SJSA1 (cell line): ENCODE measurements at places on chromosomes 13 and 19. TPM values are rescaled to one million over a fixed set of nuclear protein-coding genes. Genes with fewer than 3 reads are reported as not detected.

- no peak for DNase-seq
These were observed 24.5 kb upstream of the CXCL17 start for GRCh38 chr19:42467183-42467760.

GRCh38 chr13:52712385-52712784, 27.2 kb downstream of the CNMD start:
- DNase-seq = no peak

GRCh38 chr13:36820222-36820621, 1.2 kb downstream of the RFXAP start:
- DNase-seq = no peak

GRCh38 chr13:50760751-50761150, 82.7 kb downstream of the DLEU7 start:
- no peak for DNase-seq

The SRRM5 gene
- not detected in 2 replicates for total RNA-seq

GRCh38 chr13:99542788-99543406, 41.6 kb downstream of the TM9SF2 start:
- no peak for DNase-seq

The ADPRHL1 gene
- total RNA-seq = 6.3 and 10.5 TPM in 2 replicates

- DNase-seq = no peak
These were observed 369.9 kb downstream of the PCDH9 start for GRCh38 chr13:66859934-66860877.

DNA sequence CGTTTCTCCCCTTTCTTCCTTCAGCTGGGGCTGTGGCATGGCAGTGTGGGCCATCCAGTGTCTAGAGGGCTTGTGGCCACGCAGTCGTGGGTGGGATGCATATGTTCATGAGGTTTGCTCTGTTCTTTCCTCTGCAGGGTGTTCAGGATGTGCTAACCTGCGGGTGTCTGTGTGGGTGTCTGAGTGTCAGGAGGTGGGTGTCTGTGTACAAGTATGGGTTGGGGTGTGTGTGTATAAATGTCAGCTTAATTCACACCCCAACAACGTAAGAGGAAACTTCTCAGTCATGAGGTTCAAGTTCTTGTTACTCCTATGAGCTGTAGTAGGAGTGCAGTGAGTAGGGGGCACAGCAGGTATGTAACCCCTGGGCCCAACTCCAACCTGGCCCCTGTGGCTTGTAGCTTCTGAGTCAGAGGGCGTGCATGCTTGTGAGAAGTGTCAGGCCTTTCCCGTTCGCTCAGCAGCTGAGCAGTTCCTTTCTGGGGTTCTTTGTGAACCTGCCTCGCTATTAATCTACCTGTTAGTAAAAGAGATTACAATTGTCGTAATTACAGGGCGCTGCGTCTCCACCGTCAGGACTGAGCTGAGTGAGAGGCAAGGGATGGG, 49.1 kb downstream of the NFIX start:
- DNase-seq = no peak

GRCh38 chr19:10201176-10201575, 6.4 kb upstream of the DNMT1 start:
- no peak for DNase-seq

- DNase-seq = peak; percentile 88
These were observed 1.1 kb downstream of the NAXD start for GRCh38 chr13:110616103-110617101.

DNA sequence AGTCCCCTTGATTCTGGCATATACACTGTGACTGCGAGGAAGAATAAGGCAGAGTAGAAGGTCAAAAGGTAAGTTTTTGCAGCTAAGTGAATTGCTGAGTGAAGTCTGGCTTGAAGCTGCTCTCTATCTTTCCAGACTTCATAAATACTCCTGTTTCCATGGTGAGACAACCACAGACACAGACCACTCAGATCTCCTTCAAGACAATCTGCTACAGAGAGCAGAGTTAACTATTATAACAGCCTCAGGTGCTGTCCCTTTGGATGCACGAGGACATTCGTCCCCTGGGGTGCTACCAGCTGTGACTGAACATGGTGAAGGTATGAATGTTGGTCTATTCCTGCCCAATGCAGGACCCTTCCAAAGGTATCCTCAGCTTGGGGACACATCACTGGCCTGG, 104.0 kb downstream of the MYCBP2 start:
- DNase-seq = no peak

GRCh38 chr13:110244071-110244830, 62.7 kb downstream of the COL4A1 start:
- no peak for DNase-seq

DNA sequence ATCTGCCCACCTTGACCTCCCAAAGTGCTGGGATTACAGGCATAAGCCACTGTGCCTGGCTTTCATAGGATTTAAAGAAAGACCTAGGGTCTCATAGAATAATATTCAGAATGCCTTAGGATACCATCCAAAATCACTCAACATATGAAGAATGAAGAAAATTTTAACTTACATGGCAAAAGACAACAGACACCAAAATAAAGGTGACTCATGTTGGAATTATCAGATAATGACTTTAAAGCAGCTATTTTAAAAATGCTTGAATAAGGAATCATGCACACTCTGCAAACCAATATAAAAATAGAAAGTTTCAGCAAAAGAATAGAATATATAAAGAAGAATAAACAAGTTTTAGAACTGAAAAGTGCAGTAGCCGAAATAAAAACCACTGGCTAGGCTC, 29.3 kb downstream of the ZNF566 start:
- no peak for DNase-seq

The TBC1D17 gene
- 2.2 and 3.9 TPM in 2 replicates for total RNA-seq

The ELOF1 gene
- total RNA-seq = 52.7 and 61.6 TPM in 2 replicates

- DNase-seq = no peak
These were observed 850 bp upstream of the KLK11 start for GRCh38 chr19:51027126-51027806.

DNA sequence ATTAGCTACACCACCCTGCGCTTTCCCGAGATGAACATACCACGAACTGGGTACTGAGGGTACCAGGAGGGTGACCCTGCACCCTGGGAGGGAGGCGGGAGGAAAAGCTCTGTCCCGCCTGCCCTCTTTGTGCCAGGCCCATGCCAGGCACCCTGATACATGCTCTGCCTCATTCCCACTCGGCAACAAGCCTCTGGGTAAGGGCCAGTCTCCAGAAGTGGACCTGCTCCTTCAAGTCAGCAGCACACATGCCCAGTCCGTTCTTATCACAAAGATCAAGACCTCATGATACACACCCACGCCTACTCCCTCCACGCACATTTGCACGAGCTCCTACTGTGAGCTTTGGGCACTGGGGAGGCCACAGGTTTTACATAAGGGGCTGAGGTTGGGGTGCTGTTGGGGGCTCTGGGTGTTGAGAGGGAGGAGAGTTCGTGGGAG, 2.0 kb upstream of the FFAR1 start:
- DNase-seq = no peak

- DNase-seq = no peak
These were observed 314.0 kb downstream of the NDFIP2 start for GRCh38 chr13:79794931-79795330.

The C13orf42 gene
- total RNA-seq = not detected in 2 replicates

The AP1M2 gene
- total RNA-seq = 4.9 and 9.9 TPM in 2 replicates

DNA sequence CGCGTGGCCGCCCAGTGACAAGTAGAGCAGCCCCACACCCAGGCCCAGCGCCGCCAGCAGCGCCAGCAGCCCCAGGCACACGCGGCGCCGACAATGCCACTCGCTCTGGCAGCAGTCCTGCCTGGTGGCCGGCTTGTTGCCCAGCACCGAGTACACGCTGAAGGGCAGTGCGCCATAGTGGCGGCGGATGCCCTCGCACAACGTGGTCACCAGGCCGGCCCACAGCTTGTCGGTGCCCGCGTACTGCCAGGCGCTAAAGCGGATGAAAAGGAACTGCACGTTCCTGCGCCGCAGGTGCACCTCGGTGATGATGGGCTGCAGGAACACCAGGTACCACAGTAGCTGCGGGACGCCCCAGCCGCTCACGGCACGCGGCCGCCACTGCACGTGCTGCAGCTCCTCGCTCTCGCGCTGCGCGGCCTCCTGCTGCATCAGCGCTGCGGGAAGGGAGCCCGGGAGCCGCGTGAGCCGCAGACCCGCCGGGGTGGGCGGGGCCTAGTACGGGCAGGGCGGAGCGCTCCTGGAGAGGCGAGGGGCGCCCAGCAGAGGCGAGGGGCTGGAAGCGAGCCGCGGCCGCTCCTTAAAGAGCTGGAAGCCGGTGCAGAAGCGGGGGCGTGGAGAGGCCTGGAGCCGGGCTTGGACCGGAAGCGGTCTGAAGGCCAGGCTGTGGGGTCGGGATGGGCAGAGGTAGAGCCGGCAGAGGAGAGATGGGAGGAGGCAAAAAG, 7.3 kb downstream of the NKPD1 start:
- no peak for DNase-seq

GRCh38 chr19:15525291-15525690, 17.0 kb downstream of the CYP4F22 start:
- DNase-seq = no peak

The PLA2G4C gene
- 3.4 and 7.9 TPM in 2 replicates for total RNA-seq

DNA sequence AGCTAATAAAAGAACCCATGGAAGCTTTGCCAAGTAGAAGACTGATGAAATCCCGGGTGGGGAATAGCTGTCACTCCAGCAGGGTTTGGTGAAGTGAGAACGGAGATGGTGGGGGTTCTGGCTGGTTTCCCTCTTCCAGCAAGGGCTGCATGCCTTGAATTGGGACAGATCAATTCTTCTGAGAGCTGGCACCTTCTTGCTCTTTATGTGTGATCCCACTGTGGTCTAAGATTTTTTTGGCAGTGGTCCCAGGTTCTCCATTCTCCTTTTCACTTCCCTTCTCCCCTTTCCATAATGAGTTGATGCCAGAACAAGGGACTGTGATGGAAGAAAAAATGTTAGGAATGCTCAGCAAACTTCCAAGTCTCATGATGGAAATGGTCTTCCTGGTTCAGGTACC, 50.0 kb downstream of the TNFSF11 start:
- DNase-seq = no peak

- DNase-seq = no peak
These were observed 416.6 kb downstream of the KLF12 start for GRCh38 chr13:73717632-73718031.

DNA sequence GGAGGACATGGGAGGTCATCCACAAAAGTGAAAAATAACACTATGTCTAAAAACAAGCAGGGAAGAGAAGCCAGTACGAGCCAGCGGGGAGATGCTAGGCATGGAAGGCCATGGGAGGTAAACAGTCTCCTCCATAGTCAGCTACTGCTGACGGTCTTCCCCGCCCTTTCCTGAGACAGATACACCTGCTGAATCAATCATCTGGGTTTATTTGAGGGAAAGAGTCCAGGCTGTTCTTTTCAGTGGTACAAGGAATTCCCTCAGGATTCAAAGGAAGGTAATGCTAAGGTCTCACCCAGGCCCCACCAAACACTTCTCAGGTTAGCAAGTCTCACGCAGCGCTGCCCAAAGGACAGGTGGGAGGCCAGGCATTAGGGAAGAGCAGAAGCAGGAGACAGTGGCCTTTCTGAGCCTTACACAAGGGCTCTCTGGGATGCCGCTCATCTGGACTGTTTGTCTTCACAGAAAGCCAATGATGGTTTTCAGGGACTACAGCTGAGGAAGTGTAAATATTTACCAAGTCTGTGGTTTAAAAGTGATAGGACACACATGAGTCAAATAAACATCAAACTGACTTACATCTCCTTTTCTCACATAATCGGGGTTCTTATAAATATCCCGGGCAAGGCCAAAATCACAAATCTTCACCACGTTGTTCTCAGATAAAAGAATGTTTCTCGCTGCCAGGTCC, 173.9 kb downstream of the FLT1 start:
- DNase-seq = no peak

The CC2D1A gene
- total RNA-seq = 12.3 and 18.3 TPM in 2 replicates

DNA sequence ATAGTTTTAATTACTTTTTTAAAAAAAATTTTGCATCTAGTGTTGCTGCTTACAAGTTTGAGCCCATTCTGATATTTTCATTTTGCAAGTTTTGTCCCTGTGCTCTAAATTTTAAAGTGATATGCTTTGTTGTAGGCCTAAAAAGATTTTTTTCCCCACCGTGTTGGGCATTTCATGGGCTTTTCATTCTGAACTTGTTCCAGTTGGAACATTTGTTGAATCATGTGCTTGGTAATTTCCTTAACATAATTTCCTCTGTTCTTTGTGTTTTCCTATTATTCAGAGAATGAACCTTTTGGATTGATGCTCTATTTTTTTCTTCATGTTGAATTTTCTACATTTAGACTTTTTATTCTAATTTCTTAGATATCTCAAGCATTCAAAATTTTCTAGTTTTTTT, 206.4 kb upstream of the SPRY2 start:
- DNase-seq = no peak

DNA sequence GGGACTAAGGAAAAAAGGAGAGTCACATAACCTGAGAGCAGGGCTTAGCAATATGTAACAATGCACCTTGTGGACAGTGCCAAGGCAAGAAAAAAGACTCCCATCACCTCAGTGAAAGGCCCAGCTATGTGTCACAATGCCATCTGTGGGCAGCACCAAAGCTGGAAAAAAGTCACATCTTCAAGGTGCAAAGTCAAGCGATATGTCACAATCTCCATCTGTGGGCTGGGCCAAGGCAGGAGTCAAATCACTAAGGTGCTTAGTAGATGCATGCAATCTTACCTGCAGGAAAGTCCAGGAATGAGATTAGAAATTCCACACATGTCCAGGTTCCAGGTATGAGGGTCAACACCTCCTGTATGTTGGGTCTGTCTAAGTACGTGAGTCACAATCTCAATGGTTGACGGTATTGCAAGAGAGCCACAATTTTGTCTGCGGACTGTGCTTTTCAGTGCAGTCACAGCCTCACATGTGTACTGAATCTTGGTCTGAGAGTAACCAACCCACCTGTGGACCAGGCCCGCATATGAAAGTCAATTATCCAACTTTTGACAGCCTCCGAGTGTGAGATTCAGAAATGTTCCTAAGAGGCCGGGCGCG, 14.8 kb upstream of the ZNF43 start:
- DNase-seq = no peak

The ZNF534 gene
- not detected in 2 replicates for total RNA-seq

The PLIN4 gene
- total RNA-seq = not detected in 2 replicates

The TEX26 gene
- total RNA-seq = not detected in 2 replicates

DNA sequence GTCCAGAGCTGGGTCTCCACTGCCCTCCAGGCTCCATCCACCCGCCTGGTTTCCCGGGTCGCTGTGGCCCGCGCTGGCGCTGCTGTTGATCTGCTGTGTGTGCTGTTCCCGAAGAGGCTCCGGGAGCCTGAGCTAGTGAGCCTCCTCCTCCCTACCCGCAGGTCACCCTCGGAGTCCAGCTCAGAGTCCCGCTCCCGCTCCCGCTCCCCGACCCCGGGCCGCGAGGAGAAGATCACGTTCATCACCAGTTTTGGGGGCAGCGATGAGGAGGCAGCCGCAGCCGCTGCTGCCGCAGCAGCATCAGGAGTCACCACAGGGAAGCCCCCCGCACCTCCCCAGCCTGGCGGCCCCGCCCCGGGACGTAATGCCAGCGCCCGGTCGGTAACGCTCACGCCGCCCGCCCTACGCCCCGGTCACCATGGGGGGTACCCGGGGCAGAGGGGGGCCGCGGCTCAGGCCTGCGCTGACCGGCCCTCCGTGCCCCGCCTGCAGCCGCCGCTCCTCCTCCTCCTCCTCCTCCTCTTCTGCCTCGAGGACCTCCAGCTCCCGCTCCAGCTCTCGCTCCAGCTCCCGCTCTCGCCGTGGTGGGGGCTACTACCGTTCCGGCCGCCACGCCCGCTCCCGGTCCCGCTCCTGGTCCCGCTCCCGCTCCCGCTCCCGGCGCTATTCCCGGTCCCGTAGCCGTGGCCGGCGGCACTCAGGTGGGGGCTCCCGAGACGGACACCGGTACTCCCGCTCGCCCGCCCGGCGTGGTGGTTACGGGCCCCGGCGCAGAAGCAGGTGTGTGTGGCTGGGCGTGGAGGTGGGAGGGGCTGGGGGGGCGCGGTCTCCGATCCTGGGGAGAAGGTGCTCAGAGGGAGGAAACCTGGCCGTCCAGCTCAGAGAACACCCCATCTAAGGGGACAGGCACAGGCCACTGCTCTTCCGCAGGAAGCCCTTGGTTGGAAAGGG, 12.2 kb downstream of the ZNF296 start:
- DNase-seq = no peak
